ENCODE measurements at places on chromosomes 2 and 18.

DNA sequence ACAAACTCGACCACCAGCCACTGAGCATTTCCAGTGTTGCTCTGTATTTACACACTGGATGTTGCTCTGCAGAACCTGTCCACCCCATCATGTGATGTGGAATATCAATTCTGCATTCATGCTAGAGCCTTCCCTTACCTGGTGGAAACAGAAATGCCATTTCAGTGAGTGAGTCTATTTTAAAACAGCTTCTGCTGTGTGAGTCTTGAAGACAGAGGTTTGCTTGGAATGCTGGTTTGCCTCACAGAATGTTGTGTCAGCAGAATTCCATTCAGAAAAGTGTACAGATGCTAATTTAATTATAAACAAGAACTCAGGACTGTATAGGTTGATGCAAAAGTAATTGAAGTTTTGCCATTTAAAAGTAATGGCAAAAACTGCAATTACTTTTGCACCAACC lies 118.3 kb downstream of the MAP3K20 start:
- DNase-seq = no peak

- DNase-seq = no peak
Measured at GRCh38 chr2:175840256-175840655, 161.8 kb downstream of the LNPK start.

GRCh38 chr2:29455200-29455860 lies 340.1 kb downstream of the CLIP4 start:
- no peak for DNase-seq

- no peak for DNase-seq
Measured at GRCh38 chr2:216418981-216419380, 6.7 kb downstream of the SMARCAL1 start.

GRCh38 chr18:2805970-2806943 lies 40.5 kb upstream of the EMILIN2 start:
- DNase-seq = no peak

DNA sequence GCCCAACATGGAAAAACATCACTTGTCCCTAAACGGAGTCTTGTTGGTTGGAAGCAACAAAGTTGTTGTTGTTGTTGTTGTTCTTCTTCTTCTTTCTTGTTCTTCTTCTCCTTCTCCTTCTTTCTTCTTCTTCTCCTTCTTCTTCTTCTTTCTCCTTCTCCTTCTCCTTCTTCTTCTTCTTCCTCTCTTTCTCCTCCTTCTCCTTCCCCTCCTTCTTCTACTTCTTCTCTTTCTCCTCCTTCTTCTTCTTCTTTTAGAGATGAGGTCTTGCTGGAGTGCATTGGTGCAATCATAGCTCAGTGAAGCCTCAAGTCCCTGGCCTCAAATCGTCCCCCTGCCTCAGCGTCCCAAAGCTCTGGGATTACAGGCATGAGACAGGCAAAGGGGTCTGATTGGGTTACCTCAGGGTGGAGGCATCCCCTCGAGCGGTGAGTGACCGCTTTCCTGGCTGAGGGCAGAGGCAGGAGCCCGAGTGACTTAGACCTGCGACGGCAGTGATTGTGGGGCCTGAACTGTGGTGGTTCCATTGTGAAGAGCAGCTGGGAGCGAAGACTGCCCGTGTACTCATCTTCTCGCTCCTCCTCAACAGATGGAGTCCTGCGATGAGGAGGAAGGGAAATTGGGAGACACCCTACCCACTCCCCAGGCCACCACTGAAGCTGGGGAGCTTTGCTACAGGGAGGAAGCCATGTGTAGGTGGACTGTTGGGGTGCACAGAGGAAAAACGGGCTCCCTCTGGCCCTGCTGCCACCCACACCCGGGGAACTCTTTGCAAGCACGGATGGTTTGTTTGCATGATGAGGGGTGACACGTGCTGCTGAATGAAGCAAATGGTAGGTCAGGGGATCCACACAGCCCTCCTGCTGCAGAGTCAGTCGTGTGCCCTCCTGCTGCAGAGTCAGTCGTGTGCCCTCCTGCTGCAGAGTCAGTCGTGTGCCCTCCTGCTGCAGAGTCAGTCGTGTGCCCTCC lies 7.0 kb upstream of the PER2 start:
- DNase-seq = no peak

- DNase-seq = no peak
Measured at GRCh38 chr18:3333721-3334386, 71.9 kb downstream of the MYL12B start.

- DNase-seq = no peak
Measured at GRCh38 chr2:25881764-25882163, 3.5 kb upstream of the ASXL2 start.

DNA sequence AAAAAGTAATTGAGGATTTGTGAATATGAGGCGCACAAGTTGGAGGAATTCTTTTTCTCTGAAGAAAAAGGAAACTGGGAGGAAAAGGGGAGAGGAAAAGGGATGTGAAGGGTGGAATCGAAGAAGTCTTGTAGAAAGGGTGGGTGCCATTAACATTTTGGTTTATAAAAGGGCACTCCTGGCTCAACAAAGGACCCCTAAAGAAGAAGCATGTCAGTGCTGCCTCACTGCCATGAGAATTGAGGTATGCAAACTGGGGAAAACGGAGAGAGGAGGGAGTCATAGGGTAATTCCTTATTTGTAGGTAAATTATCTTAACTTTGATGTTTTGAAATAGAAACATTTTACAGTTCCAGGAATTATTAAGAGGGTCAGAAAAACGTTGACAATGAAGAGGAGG lies 207.2 kb downstream of the NAPG start:
- no peak for DNase-seq

GRCh38 chr2:157419031-157419575 lies 24.8 kb downstream of the CYTIP start:
- no peak for DNase-seq

Measured in renal cortex interstitium (tissue), 15 donors.